ENCODE measurements at places on chromosomes 4 and X.

DNA sequence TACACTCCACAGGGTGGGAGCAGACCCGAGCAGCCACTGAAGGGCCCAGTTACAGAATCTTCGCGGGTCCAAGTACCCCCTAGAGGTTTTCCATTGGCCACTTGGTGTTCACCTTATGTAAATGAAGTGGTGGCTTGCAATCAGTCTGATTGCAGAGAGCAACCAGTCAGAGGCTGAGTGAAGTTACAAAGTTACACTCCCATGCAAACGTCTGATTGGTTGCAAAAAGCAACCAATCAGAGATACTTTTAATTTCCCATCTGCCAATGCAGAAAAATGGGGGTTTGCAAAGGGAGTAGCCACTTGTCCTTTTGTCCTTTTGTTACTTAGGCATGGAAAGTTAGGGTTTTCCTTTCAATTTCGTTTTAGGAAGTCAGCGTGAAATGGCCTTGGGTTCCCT, 27.0 kb upstream of the NKAP start:
- DNase-seq, result no peak

DNA sequence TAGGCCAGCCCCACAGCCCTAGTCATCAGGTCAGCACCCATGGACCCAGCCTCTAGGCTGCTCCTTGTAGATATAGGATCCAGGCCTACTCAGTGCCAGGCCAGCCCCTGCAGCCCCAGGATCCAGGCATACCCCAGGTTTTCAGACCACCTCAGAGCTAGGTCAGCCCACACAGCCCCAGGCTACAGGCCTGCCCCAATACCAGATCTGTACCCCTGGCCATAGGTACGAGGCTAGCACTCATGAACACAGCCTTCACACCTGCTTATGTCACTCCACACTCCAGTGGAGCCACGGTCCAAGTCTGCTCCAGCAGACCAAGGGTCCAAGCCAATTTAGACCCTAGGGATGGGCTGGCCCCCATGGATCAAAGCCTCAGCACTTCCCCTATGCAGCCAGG, 191.0 kb downstream of the DLG3 start:
- DNase-seq, result no peak

DNA sequence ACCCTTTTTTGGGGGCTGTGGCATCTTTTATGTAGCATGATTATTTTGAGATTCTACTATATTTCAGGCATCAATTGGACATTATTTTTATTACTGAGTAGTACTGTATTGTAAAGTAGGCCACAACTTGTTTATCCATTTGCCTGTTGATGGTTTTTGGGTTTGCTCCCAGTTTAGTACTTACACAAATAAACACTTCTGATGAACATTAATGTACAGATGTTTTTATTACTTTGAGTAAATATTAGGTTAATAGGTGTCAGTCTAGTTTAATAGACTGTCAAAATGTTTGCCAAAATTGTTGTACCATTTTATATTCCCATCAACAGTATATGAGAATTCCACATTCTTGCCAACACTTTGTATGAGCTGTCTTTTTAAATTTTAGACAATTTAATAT, 214.9 kb upstream of the MAD2L1 start:
- no peak for DNase-seq

DNA sequence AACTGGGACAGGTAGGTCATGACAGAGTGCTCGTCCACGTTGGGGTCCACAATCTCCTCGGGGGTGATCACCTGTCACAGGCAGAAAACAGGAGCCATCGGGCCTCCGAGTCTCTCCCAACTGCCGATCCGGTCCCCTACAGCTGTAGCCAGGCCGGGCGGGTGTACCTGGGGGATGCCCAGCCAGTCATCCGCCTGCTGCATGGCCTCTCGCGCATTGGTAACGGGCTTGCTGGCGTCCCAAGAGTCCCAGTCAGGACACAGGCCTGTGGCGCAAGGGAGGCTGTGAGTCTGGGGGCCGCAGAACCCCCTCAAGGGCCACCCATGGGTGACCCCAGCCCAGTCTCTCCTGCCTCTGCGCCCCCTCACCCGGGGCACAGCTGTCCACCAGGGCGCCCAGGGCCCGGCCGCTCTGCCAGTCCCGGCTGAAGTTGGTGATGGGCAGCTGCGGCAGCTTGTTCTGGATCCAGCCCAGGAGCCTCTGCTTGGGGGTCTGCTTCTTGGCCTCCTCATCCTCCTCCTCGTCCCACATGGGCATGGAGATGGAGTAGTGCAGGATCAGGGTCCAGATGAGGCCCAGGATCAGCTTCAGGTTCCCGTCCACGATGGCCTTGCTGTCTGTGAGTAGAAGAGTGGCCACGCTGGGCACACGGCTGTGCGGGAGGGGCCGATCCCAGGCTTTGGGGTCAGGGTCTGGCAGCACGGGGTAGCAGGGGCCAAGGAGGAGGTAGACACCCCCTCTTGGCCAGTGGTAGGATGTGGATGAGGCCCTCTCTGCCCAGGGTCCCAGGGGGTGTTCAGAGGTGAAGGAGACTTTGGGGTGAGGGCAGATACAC, 6.7 kb downstream of the FLNA start:
- DNase-seq, result no peak

- no peak for DNase-seq
Observed at GRCh38 chrX:32687379-32687778, 524.0 kb downstream of the DMD start.

- DNase-seq, result no peak
Observed at GRCh38 chrX:107596651-107597050, 31.7 kb upstream of the PRPS1 start.

DNA sequence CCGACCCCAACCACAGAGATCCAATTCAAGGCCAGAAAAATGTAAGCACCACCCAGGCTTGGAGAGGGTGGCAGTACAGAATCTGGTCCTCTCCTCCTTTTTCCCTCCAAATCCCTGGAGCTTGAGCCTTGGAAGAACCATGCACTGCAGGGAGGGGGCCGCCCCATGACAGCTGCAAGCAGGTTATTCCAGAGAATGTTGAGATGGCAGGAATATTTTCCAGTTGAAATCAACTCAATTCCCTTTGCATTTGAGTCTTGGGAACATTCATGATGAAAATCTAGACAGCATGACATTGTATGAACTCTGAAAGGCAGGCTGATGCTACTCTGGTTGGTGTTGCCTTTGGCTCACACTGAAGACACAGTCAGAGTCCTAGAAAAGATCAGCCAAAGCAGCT, 386.6 kb upstream of the FGF16 start:
- DNase-seq, result no peak

DNA sequence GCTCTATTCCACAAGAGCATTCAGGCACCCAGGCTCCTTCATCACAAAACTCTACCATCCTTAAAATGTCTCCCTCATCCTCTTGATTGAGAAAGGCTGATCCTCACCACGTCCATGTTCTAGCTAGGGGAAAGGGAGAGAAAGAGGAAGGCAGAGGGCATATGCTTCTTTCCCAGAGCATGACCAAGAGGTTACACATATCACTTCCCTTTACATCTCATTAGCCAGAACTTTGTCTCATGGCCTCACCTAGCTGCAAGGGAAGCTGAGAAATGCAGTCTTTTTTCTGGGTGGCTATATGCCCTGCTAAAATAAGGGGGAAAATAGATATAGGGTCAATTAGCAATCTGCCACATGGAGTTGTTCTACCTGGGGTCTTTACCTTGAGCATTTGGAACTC, 42.7 kb downstream of the LONRF3 start:
- DNase-seq, result no peak

GRCh38 chr4:38185406-38186144, 225.4 kb downstream of the PTTG2 start:
- no peak for DNase-seq

DNA sequence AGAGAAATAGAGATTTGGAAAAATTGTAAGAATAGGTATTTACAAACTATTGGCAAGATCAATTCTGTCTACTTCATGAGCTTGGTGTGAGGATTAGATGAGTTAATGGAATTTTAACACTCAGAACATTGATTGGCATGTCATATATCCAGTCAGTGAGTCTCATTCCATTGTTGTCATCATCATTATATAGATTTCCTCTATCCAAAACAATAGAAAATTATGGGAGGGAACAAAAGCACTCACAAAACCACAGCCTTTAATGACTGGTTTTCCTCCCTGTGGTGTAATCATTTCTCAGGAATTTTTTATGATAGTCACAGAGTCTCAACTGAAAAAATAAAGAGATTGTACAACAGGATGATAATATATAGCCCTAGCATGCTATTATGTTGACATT, 21.1 kb downstream of the KLHL5 start:
- DNase-seq, result no peak

- DNase-seq, result no peak
Observed at GRCh38 chrX:70253377-70254062, 6.5 kb downstream of the P2RY4 start.

GRCh38 chr4:174451718-174452296, 70.5 kb downstream of the HPGD start:
- DNase-seq, result no peak

GRCh38 chr4:84750960-84751283, 168.0 kb downstream of the CDS1 start:
- DNase-seq, result no peak

- DNase-seq, result no peak
Observed at GRCh38 chr4:94208266-94208665, 601 bp downstream of the SMARCAD1 start.

DNA sequence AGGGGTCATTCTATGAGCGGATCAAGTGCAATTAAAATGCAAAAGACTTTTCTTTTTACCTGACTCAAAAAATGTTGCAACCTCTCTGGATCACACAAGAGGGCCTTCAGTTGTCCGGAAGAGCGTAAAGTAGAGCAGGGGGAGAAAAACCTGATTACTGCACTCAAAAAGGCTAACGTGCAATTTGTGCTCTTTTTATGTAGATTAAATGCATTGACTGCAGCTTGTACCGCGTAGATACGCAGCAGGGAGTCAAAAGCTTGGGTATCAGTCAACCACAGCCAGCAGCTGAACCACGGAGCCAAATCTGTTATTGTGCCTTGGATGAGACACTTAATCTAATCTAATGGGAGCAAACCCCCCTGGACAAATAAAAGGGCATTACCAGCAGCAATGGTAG, 107.3 kb upstream of the RAI2 start:
- no peak for DNase-seq

- no peak for DNase-seq
Observed at GRCh38 chr4:13340672-13341071, 143.5 kb downstream of the RAB28 start.

- DNase-seq, result no peak
Observed at GRCh38 chrX:100408713-100409609, 1.1 kb downstream of the PCDH19 start.

DNA sequence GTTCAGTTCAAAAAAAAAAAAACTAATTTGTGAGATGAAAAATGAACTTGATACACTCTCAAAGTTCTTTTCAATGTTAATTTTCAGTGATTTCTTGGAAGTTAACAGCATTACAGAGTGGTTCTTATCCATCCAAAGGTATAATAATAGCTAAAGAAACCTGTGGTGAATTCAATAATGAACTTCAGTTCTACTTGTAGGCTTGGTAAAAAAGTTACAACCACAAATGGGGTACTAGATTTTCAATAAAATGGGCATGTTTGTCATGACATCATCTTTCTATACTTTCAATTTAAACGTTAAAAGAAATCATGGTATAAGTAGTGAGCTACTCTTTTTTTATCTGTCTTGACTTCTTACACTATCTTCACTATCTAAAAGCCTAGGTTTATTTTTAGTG, 424.8 kb downstream of the CFAP47 start:
- DNase-seq, result no peak

GRCh38 chr4:10157478-10158332, 41.1 kb upstream of the WDR1 start:
- DNase-seq, result peak; percentile 31

DNA sequence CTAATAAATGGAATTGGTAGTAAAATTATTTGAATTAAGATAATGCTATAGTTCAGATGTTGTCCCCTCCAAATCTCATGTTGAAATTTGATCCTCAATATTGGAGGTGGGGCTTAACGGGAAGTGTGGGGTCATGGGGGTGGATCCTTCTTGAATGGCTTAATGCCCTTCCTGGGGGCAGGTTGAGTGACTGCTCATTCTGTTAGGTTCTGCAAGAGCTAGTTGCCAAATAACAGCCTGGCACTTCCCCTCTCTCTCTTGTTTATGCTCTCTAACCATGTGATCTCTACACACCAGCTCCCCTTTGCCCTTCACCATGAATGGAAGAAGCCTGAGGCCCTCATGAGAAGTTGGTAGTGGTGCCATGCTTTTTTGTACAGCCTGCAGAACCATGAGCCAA, 724.8 kb upstream of the FTHL17 start:
- DNase-seq, result no peak

GRCh38 chrX:122389005-122389404, 795.1 kb upstream of the GRIA3 start:
- DNase-seq, result no peak

DNA sequence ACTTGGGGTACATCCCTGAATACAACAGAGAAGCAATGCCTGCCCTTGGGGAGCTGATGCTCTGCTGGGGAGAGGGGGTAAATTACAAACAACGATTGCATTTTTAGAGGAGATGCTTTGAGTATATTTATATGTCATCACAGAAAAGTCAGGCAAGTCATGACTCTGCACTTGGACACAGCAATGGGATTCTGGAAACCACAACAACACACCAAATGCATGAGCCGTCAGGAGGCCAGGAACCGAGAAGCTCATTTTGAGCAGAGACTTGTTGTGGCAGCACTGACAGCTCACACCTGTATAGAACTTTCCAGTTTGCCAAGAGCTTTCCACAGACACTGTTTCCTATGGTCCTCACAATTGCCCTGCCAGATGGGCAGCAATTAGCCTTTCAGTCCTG, 113.2 kb upstream of the RBPJ start:
- DNase-seq, result no peak

- DNase-seq, result no peak
Observed at GRCh38 chr4:138982754-138983153, 32.8 kb upstream of the NOCT start.

- no peak for DNase-seq
Observed at GRCh38 chr4:153296040-153296823, 48.3 kb upstream of the MND1 start.

DNA sequence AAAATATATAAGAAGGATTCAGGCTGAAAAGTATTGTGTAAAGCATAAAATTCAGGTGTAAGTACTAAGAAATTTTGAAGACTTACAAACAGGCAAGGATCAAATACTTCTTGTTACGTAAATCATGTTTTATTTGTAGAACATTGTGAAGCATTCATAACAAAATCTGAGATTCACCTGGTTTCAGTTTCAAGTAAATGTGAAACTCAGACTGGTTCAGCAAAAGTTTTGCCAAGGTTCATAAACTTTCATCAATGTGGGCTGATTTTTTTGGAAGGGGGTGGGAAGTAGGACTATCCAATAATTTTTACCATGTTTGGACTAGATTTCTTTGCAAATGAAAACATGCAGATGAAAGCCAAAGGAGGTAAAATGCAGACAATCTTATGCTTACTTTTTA, 527.7 kb downstream of the ANKRD50 start:
- no peak for DNase-seq

- DNase-seq, result no peak
Observed at GRCh38 chr4:82588771-82589270, 27.0 kb upstream of the TMEM150C start.

GRCh38 chr4:64205376-64205775, 203.9 kb downstream of the TECRL start:
- no peak for DNase-seq

Data from activated naive CD8-positive, alpha-beta T cell treated with anti-CD3 and anti-CD28 coated beads for 36 hours (primary cell).